ENCODE measurements at places on chromosomes 2 and 18.

GRCh38 chr2:63589148-63589958 lies 590 bp downstream of the MDH1 start:
- DNase-seq = no peak

GRCh38 chr18:36203360-36203895 lies 16.1 kb downstream of the MOCOS start:
- DNase-seq = no peak

- no peak for DNase-seq
Observed at GRCh38 chr2:41600460-41600859, 447.4 kb upstream of the PKDCC start.

- no peak for DNase-seq
Observed at GRCh38 chr2:70986499-70987189, 8.0 kb downstream of the TEX261 start.

DNA sequence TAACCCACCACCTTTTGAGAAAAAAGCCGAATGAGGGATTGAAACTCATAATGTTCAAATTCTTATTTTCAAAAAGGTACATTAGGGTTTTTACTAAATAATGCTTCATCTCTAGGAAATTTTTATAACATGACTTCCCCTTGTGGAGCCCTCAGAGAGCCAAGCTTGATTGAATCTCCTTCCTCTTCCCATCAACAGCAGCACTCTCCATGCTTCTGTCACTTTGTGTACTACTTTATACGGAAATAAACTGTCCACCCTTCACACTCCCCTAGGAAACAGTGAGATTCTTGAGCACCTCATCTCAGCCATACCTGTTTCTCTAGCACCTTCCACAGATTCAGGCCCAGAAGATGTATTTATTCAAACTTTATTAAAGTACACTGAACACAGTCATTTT lies 51.8 kb downstream of the TFPI start:
- no peak for DNase-seq

GRCh38 chr2:86592547-86593230 lies 29.4 kb upstream of the CHMP3 start:
- DNase-seq = no peak

DNA sequence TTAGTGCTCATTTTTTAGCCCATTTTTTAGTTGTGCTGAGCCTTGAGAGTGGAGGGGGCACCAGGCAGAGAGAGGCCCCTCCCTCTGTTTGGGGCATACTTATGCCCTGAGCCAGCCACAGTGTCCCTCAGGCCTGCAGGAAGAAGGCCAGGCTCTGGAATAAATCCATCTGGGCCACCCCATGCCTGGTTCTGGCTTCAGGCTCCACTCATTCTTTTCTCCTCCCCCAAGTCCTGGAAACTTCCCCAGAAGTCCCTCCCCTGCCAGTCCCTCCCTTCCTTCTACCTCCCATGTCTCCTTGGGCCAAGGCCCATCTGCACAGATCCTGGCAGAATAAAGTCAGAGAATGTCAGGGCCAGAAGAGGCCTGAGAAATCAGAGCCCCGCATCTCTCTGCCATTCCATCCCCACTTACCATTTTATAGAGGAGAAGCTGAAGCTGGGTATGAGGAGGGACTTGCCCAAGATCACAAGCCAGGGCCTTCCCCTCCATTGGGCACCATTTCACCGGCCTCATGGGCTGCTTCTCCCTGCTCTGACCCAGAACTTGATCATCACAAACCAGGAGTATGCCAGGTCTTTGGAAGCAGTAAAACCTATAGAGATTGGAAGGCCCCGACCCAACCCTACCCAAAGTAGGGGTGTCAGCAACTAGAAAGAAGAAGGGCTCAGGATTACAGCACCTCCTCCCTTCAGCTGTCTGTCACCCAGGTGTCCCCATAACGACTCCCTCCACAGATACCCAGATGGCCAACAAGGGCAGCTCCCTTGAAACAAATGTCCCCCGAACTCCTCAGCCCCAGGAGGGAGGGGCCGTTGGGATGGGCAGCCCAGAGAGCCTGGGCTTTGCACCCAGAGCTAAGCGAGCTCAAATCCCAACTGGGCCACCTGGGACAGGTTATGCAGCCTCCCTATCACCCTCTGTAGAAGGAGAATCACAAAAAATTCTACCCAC lies 108.4 kb downstream of the POLR1A start:
- DNase-seq = no peak

GRCh38 chr2:86464652-86465051 lies 23.5 kb downstream of the KDM3A start:
- no peak for DNase-seq

DNA sequence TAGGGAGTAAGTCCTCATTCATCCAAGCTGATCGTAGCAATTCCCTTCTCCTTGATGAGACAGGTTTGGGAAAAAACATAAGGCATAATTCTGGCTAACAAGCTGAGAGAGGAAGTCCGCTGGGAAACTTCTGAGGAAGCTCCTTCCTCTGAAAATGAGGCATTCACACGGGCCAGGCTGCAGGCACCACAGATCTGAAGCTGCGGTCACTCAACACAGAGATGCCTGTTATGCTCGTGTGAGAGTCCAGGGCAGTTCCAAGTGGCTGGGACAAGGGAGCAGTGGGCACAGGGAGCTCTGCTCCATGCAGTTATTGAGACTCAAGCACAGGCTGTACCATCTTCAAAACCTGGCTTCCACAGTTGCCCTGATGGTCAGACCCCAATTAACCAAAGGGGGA lies 200.9 kb upstream of the ID2 start:
- no peak for DNase-seq

- no peak for DNase-seq
Observed at GRCh38 chr2:19987936-19988335, 2.0 kb downstream of the WDR35 start.

DNA sequence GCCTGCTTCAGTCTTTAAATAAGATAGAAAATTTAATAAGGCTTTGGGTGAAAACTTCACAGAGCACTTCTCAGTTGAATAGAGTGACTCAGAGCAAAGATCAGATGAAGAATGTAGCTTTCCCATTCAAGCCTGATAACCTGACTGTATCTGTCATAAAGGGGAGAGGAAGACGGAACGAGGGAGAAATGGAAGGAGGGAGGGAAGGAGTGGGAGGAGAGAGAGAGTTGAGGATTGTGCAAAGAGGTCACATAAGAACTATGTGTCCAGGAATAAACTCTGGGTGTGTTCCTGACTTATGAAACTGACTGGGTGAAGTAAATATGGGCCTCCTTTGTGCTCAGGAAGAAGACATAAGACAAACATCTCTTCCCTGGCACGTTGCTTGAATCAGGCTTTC lies 385.5 kb downstream of the LPIN1 start:
- DNase-seq = no peak
